ENCODE measurements at places on chromosomes 13 and 19. TPM values are rescaled to one million over a fixed set of nuclear protein-coding genes. Genes with fewer than 3 reads are reported as not detected.

Gene ELL
- total RNA-seq: 14.2 TPM

Gene METTL21C
- not detected for total RNA-seq

Gene SOX1
- total RNA-seq: 0.18 TPM

Gene FUT2
- total RNA-seq: not detected

Gene ZNF729
- not detected for total RNA-seq

Gene TJP3
- total RNA-seq: 0.03 TPM

Gene ICAM5
- 2.2 TPM for total RNA-seq

Gene C2CD4C
- 0.06 TPM for total RNA-seq

Gene PSG1
- not detected for total RNA-seq

Gene CYP4F3
- total RNA-seq: not detected

Gene ATCAY
- total RNA-seq: 0.11 TPM

Gene CBARP
- total RNA-seq: 0.86 TPM

Gene GARIN5A
- total RNA-seq: 0.95 TPM

Gene ZNF492
- 1.1 TPM for total RNA-seq

Gene GSX1
- total RNA-seq: not detected

Gene C19orf73
- total RNA-seq: 2.6 TPM

Gene KLK2
- 0.06 TPM for total RNA-seq

Gene KASH5
- not detected for total RNA-seq

Gene RASL11A
- total RNA-seq: 6.2 TPM

Gene CD22
- not detected for total RNA-seq

Gene PGLYRP2
- total RNA-seq: 0.17 TPM

Gene PSG6
- total RNA-seq: not detected

Gene ZNF543
- total RNA-seq: 7.4 TPM

Gene KPTN
- 6.5 TPM for total RNA-seq

Gene MAP4K1
- 0.11 TPM for total RNA-seq

Gene NECTIN2
- total RNA-seq: 73.7 TPM

Gene RFPL4A
- 89.1 TPM for total RNA-seq

Measured in Daoy (cell line).